ENCODE measurements at places on chromosomes 13 and 19. TPM values are rescaled to one million over a fixed set of nuclear protein-coding genes. Genes with fewer than 3 reads are reported as not detected.

GRCh38 chr13:112251930-112252585 lies 124.1 kb upstream of the SPACA7 start:
- H3K36me3 ChIP-seq, result no peaks in the 10 kb centered on the region
- no peaks in the 10 kb centered on the region for H3K27me3 ChIP-seq
- H3K4me1 ChIP-seq, result no peaks in the 10 kb centered on the region
- H3K4me3 ChIP-seq, result no peak overlapping the region

GRCh38 chr13:44498502-44498901 lies 77.6 kb downstream of the TSC22D1 start:
- no peaks in the 10 kb centered on the region for H3K36me3 ChIP-seq
- H3K27me3 ChIP-seq, result no peaks in the 10 kb centered on the region
- H3K27ac ChIP-seq, result no peak overlapping the region

GRCh38 chr13:98096059-98096458 lies 46.8 kb upstream of the FARP1 start:
- no peaks in the 10 kb centered on the region for H3K4me1 ChIP-seq
- no peak for DNase-seq
- no peak overlapping the region for H3K27ac ChIP-seq
- no peaks in the 10 kb centered on the region for H3K27me3 ChIP-seq
- H3K36me3 ChIP-seq, result no peaks in the 10 kb centered on the region
- H3K4me3 ChIP-seq, result no peak overlapping the region

GRCh38 chr13:37869756-37870488 lies at the start of gene TRPC4:
TSS of gene TRPC4 (minus strand) at chr13:37869772. CDS start at chr13:37783333, 86,439 bp downstream.
- no peaks in the 10 kb centered on the region for H3K4me1 ChIP-seq
- H3K4me3 ChIP-seq, result no peak within 1 kb of the TSS
- H3K27ac ChIP-seq, result no peak within 1 kb of the TSS
- no peaks in the 10 kb centered on the region for H3K27me3 ChIP-seq
- DNase-seq, result no peak

- H3K27me3 ChIP-seq, result no peaks in the 10 kb centered on the region
- peak; percentile 48 for DNase-seq
- peak overlapping the region; percentile 59 for H3K4me3 ChIP-seq
- peaks cover 16% of the 10 kb centered on the region for H3K4me1 ChIP-seq
- peak overlapping the region; percentile 72 for H3K27ac ChIP-seq
Observed at GRCh38 chr19:7658219-7658686, 10.6 kb upstream of the RETN start.

GRCh38 chr13:66794340-66795031 lies 435.6 kb downstream of the PCDH9 start:
- no peak overlapping the region for H3K4me3 ChIP-seq
- no peak for DNase-seq
- no peaks in the 10 kb centered on the region for H3K4me1 ChIP-seq
- H3K27ac ChIP-seq, result no peak overlapping the region

- peak; percentile 80 for DNase-seq
- no peaks in the 10 kb centered on the region for H3K36me3 ChIP-seq
- peaks cover 42% of the 10 kb centered on the region for H3K4me1 ChIP-seq
- peak overlapping the region; percentile 99 for H3K27ac ChIP-seq
- no peaks in the 10 kb centered on the region for H3K27me3 ChIP-seq
Observed at GRCh38 chr19:12789904-12790619, 1.2 kb upstream of the JUNB start.

- H3K27me3 ChIP-seq, result no peaks in the 10 kb centered on the region
- H3K27ac ChIP-seq, result peak overlapping the region; percentile 49
- no peaks in the 10 kb centered on the region for H3K36me3 ChIP-seq
- H3K4me3 ChIP-seq, result peak overlapping the region; percentile 68
Observed at GRCh38 chr19:6516659-6517291, 14.1 kb upstream of the TNFSF9 start.

DNA sequence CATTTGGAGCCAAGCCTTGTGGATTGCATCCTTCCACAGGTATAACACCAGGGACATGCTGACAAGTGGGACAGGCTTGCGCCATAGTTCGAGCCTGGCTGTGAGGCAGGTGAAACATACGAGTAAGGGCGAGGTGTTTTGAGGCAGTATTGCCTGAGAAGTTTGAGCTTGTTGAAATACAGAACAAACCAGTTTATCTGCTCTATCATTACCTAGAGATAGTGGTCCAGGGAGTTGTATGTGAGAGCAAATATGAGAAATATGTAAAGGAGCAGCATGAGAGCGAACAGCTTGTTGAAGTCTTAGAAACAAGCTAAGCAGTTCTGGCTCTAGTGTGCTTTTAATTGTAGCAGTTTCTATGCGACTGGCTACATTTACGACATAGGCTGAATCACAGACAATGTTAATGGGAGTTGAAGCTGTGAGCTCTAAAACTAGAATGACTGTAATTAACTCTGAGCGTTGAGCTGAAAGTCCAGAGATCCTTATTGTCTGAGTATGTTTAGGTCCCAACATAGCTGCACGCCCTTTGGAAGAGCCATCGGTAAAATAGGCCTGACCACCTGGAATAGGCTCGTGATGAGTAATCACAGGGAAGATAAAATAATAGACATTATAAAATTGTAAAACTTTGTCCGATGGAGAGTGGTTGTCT lies 8.2 kb downstream of the ZNF439 start:
- no peak for DNase-seq
- no peaks in the 10 kb centered on the region for H3K4me1 ChIP-seq
- no peak overlapping the region for H3K4me3 ChIP-seq

- no peak for DNase-seq
- H3K4me3 ChIP-seq, result no peak overlapping the region
- H3K27me3 ChIP-seq, result no peaks in the 10 kb centered on the region
- no peaks in the 10 kb centered on the region for H3K36me3 ChIP-seq
- peaks cover 11% of the 10 kb centered on the region for H3K4me1 ChIP-seq
- H3K27ac ChIP-seq, result no peak overlapping the region
Observed at GRCh38 chr13:112770504-112770903, 80.7 kb downstream of the ATP11A start.

DNA sequence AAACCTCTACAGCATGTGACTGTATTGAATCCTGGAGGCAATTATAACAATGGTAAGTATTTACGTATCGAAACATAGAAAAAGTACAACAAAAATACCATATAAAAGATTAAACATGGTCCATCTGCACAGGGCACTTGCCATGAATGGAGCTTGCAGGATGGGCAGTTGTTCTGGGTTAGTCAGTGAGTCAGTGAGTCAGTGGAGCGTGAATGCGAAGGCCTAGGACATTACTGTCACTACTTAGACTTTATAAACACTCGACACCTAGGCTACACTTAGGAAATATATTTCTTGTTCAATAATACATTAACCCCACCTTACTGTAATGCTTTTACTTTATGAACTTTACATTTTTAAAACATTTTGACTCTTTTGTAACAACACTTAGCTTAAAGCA lies 35.6 kb upstream of the TMTC4 start:
- no peak overlapping the region for H3K27ac ChIP-seq
- DNase-seq, result no peak
- no peaks in the 10 kb centered on the region for H3K27me3 ChIP-seq
- no peaks in the 10 kb centered on the region for H3K4me1 ChIP-seq

GRCh38 chr13:41058295-41059070 lies 2.8 kb upstream of the WBP4 start:
- H3K4me3 ChIP-seq, result no peak overlapping the region
- H3K27ac ChIP-seq, result no peak overlapping the region
- no peaks in the 10 kb centered on the region for H3K27me3 ChIP-seq
- peaks cover 17% of the 10 kb centered on the region for H3K4me1 ChIP-seq
- H3K36me3 ChIP-seq, result peaks cover 3% of the 10 kb centered on the region

GRCh38 chr19:49110567-49110966 lies 3.6 kb upstream of the LIN7B start:
- DNase-seq, result no peak
- peaks cover 8% of the 10 kb centered on the region for H3K4me1 ChIP-seq
- no peaks in the 10 kb centered on the region for H3K27me3 ChIP-seq

DNA sequence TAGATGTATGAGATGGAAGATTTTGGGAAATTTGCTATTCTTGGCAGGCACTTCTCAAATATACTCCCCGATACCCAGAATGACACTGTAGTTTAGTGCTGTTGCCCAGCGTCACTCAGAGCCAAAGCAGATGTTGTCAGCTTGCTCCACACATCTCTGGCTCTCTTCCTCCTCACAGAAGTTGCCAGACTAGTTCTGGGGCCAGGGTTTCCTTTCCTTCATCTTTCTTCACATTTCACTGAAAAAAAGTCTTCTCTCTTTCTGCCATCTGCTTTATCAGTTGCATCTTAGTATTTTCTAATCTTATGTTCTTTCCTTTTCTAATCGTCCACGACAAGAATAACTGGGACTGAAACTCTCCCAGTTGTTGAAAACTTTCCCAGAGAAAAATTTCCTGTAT lies 251.4 kb downstream of the RGCC start:
- H3K27ac ChIP-seq, result no peak overlapping the region
- no peaks in the 10 kb centered on the region for H3K36me3 ChIP-seq
- DNase-seq, result no peak
- H3K4me3 ChIP-seq, result no peak overlapping the region

DNA sequence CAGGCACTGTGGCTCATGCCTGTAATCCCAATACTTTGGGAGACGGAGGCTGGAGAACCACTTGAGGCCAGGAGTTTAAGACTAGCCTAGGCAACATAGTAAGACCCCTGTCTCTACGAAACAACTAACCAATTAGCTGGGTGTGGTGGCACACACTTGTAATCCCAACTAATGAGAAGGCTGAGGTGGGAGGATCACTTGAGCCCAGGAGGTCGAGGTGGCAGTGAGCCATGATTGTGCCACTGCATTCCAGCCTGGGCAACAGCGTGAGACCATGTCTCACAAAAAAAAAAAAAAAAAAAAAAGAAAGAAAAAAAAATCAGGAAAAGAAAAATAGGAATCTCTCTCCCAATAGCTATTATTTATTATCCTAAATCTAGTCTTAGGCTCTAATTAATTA lies 56.8 kb upstream of the UBAC2 start:
- no peak overlapping the region for H3K27ac ChIP-seq
- no peaks in the 10 kb centered on the region for H3K4me1 ChIP-seq
- no peak overlapping the region for H3K4me3 ChIP-seq

CYP4F11 gene
- total RNA-seq, result not detected

COMP gene
- not detected for total RNA-seq

KLK7 gene
- not detected for total RNA-seq

FAM124A gene
- 0.12 TPM for total RNA-seq

CEACAM4 gene
- total RNA-seq, result 0.60 TPM

NCR1 gene
- 22.1 TPM for total RNA-seq

EFNA2 gene
- not detected for total RNA-seq

Data from naive thymus-derived CD4-positive, alpha-beta T cell (primary cell).